ENCODE measurements at places on chromosomes 6 and 20.

- no peak for DNase-seq
These were observed 11.1 kb upstream of the MAPK13 start for GRCh38 chr6:36119209-36119608.

- no peak for DNase-seq
These were observed 71.7 kb downstream of the HIVEP1 start for GRCh38 chr6:12083763-12084162.

DNA sequence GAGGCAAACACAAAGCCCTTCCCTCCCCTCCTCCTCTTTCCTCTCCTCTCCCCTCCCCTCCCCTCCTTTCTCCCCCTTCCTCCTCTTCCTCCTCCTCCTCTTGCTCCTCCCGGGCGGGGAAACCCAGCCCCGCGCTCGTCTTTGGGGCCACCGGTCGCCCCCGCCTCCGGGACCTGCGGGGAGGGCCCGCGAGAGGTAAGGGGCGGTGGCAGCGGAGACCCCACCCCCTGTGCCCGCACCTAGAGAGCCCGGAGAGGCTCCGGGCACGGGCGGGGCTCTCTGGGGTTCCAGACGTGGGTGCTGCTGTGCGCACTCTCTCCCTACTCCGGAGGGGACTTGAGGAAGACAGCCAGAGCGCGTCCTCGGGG lies at the start of gene RIN2:
Gene RIN2 (plus strand): TSS at position 126 of the 368 bp plus-strand sequence. CDS start 131,344 bp downstream, outside the sequence.
- DNase-seq: no peak

DNA sequence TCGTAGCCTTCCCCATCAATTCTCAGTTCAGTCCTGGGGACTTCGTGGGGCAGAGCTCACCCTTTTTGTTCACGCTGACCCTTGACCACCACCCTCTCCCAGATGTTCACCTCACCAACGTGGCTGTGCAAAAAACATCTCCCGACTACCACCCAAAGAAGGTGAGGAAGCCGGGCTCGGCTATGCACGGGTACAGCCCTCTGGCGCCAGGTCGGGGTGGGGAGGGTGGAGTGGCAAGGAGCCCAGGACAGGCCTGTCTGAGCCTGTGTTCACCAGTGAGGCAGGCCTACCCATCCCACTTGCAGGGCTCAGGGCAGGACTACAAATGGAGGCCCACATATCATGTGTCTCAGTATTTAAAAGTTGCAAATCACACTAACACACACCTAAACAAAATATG lies 18.1 kb downstream of the PDRG1 start:
- no peak for DNase-seq

DNA sequence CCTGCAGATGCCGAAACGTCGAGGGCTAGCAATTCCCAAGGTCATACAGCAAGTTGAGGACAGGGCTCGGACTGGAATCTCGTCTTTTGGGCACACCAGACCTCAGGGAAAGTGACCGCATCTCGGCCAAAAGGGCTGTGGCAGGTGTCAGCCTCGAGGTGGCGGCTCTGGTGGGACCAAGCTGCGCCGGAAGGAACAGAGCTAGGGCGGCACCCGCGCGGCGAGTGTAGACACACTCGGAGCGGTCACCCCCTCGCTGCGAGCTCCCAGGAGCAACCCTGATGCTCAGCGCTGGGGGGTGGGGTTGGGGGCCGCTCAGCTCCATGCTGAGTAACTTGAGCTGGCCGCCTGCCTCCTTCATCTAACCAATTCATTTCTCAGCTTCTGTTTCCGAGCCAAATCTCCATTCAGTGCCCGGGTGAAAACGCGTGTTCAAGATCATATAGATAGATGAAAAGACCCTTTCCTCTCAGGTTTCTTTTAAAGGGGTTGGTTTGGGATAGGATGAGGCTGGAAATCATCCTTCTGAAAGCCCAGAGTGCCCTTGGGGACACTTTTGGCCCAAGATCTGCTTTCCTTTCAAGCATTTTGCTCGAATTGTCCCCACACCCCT lies 2.2 kb upstream of the TUBB2B start:
- no peak for DNase-seq

DNA sequence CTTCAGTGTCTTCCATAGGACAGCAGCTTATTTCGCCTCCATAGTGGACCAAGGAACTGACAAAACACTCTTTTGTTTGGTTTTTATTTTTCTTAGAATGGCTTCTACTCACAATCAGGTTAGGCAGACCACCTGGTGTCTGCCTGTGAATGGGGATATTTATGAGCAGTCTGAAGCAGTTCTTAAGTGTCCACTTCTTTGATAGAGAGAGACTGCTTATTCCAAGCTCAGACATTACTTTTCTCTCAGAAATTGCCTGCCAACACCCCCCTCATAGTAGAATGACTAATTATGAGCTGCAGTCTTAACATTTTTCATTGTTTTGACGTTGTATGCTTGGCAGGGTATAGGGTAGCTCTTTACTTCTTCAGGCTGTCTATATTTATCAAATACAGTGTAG lies 174.7 kb downstream of the ZFAND3 start:
- DNase-seq: no peak

- no peak for DNase-seq
These were observed 67.9 kb upstream of the CDH4 start for GRCh38 chr20:61184194-61184593.

DNA sequence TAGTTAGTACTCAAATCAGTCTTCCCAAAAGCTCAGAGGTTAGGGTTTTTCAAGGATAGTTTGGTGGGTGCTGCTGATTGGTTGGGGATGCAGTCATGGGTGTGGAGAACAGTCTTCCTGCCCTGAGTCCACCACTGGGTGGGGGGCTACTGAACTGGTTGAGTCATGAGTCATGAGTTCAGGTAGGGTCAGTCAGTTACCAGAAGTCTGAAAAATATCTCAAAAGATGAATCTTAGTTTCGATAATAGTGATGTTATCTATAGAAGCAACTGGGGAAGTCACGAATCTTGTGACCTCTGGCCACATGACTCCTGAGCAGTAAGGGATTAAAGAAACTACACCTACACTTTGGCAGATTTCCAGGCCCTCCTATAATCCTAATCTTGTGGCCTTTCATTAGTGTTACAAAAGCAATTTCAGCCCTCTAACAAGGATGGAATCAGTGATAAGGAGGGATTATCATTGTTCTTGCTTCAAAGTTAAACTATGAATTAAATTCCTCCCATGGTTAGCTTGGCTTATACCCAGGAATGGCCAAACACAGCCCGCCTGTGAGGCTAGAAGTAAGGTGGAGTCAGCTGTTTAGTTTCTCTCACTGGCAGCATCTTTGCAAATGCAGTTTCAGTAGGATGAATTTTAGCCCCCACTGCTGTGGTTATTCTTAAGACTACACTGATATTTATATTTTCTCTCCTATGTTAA lies 33.3 kb upstream of the NKAIN2 start:
- DNase-seq: no peak

DNA sequence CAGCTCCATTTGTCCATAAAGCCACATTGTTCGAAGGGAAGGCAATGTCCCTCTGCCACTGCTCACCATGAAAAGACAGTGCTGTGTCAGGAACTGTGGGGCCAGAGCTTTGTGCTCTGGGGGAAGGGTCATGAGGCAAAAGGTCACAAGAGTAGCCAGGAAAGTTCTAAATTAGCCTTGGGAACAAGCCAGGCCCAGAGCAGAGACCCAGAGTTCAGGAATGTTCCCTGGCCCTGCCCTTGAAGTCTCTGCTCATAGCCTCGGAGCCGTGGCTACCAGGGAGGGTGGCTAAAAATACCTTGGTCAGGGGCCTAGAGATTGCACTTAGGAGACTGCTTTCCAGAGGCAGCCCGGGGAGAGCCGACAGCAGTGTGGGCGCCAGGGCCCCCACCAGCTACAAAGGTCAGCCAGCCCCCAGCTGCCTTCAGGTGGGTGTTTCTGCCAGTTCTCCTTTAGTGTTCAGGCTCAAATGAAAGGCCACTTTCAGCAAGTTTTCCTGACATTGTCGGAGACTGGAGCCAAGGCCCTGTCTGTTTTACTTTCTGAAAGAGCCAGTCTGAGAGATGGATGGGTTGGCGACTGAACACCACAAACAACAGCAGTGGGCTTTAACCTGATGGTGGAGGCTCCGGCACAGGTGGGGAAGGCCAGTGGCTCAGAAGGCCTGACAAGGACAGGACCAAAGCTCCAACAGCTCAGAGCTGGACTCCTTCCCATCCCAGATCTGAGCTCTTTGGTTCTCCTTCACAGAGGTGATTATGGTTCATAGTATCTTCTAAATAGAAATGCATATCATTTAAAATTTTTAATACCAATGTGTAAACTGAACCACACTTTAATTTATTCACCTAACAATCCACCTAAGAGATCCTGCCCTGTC lies 76.2 kb downstream of the CDH26 start:
- no peak for DNase-seq

DNA sequence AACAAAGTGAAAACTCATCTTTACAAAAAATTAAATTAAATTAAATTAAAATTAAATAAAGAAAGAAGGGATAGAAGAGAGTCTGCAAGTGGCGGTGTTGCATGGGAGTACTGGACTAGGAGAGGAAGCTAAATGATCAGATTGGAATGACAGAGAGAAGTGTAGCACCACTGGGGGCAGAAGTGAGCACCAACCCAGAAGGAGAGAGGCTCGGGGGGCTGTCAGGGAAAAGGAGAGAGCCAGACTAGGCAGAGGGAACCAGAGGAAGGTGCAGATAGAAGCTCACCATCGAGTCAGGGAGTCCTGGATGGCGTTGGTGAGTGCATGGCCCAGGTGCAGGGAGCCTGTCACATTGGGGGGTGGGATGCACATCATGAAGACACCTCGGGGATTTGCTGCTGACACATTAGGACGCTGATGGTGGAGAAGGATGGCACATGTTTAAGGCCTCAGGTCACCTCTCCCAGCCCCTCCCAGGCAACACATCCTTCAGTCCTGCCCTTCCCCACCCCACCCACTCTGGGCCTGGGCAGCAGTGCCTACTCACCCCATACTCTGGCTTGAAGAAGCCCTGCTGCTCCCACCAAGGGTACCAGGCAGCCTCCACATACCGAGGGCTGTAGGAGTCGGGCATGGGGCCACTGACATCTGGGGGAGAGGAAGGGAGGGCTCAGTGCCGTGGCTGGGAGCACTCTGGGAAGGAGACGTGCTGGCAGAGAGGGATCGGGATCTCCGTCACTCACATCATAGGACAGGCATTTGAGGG lies 4.0 kb downstream of the VARS1 start:
- no peak for DNase-seq

GRCh38 chr6:93036835-93037234 lies 382.5 kb downstream of the EPHA7 start:
- DNase-seq: no peak
